ENCODE measurements at places on chromosomes 2 and 18.

- no peak for DNase-seq
Observed at GRCh38 chr18:66916834-66917233, 312.9 kb upstream of the CDH19 start.

- no peak for DNase-seq
Observed at GRCh38 chr2:35503738-35504199, 851.8 kb upstream of the CRIM1 start.

DNA sequence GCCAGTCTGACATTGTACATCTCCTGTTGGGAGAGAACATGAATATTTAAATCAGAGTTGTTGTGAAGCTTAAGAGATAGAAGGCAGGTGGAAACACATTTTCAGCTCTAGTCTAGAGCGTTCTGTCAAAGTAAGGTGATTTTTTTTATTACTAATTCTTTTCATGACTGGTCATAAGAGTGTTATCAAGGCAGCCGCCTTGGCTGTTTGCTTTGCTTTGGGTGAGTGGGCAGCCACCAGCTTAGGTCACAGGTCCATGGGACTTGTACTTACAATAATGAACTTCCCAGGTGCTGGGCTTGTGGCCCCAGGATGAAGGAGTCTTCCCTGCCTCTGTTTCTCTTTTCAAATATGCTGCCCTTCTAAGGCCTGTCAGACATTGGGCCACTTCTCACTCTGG is 256.3 kb downstream of the SRBD1 start:
- no peak for DNase-seq

GRCh38 chr2:43412114-43412753 is 183.6 kb downstream of the THADA start:
- no peak for DNase-seq

GRCh38 chr2:143726151-143726845 is 597.1 kb downstream of the ARHGAP15 start:
- no peak for DNase-seq

All from T-cell (primary cell).